Trophoblast cell (in vitro differentiated cells and primary cell): ENCODE measurements at places on chromosomes 3 and 15.

DNA sequence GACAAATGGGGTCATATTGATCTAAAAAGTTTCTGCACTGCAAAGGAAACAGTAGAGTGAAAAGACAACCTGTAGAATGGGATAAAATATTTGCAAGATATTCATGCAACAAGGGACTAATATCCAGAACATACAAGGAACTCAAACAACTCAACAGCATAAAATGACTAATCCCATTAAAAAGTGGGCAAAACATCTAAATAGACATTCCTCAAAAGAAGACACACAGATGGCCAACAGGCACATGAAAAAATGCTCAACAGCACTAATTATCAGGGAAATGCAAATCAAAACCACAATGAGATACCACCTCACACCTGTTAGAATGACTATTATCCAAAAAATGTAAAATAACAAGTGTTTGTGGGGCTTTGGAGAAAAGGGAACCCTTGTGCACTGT lies 8.8 kb downstream of the SLC12A8 start:
- no peak for DNase-seq

DNA sequence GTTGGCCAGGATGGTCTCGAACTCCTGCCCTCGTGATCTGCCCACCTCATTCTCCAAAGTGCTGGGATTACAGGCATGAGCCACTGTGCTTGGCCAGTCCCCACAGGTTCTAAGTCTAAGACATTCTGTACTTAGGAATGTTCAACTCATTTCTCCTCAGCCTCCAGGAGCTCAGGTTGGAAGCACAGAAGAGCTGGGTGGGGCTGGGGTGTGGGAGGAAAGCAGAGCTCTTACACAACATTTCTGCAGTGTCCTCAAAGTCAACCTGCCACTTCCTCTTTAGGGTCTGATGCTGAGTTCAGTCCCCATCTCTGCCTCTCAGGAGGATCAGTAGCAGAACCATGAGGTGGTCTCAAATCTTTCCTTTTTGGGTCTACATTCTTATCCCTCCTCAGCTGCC lies 75.5 kb downstream of the MRPL46 start:
- DNase-seq: no peak

DNA sequence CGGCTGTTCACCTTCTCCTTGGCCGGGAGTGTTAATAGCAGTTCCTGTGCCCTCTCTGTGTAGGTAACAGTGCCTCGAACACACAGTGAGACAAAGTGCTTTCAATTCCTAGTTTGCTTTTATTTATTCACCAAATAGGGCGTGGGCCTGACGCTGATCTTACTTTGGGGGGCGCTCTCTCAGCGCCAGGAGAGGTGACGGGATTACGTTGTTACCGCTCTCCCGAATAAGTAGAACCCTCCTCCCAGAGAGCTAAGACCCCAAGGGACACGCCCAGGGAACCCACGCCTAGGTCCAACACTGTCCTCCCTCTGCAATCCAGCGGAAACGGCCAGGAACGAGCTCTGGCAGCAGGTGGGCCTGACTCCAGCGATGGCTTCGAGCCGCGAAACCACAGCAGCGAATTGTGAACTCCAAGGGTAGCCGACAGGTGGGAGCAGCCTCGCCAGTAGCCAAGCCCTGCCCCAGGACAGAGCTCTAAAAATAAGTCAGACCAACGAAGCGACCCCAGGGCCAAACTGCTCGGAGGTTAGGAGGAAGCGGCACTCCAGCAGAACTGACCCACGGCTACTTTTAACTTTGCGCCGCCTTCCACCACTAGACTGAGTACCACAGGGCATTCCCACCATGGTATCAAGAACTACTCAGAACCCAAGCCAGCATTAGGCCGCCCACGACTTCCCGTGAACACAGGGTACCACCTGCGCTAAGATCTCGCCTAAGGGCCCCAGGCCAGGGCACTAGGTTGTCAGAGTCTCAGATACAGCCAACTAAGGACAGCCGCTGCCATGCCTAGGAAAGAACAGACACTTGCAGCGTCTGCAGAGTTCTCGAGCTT lies 1.6 kb upstream of the SIN3A start:
- peak; percentile 59 for DNase-seq

DNA sequence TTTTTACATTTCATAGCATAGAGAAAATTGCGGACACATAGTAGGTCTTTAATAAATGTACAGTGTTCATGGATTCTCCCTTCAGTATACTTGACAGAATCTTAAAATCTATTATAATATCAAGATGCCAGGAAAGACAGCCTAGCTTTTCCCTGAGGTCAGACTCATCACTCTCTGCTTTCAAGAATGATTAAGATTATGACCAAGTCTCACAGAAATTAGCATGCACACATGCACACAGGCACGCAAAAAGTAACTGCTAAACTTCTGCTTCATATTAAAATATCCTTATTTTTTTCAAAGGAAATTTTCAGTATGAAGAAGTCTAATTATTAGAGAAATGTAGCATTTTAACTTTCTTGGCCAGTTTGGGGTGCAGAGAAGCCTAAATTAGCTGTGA lies 493.8 kb upstream of the NECTIN3 start:
- DNase-seq: no peak

- no peak for DNase-seq
Observed at GRCh38 chr3:157530637-157531300, 27.6 kb upstream of the VEPH1 start.

GRCh38 chr3:190983875-190984274 lies 121.4 kb upstream of the GMNC start:
- DNase-seq: no peak

GRCh38 chr3:69252631-69253030 lies 130.2 kb upstream of the LMOD3 start:
- DNase-seq: no peak

GRCh38 chr15:76058714-76059319 lies 968 bp upstream of the TMEM266 start:
- DNase-seq: peak; percentile 5

GRCh38 chr3:24460974-24461373 lies 33.7 kb downstream of the THRB start:
- no peak for DNase-seq

DNA sequence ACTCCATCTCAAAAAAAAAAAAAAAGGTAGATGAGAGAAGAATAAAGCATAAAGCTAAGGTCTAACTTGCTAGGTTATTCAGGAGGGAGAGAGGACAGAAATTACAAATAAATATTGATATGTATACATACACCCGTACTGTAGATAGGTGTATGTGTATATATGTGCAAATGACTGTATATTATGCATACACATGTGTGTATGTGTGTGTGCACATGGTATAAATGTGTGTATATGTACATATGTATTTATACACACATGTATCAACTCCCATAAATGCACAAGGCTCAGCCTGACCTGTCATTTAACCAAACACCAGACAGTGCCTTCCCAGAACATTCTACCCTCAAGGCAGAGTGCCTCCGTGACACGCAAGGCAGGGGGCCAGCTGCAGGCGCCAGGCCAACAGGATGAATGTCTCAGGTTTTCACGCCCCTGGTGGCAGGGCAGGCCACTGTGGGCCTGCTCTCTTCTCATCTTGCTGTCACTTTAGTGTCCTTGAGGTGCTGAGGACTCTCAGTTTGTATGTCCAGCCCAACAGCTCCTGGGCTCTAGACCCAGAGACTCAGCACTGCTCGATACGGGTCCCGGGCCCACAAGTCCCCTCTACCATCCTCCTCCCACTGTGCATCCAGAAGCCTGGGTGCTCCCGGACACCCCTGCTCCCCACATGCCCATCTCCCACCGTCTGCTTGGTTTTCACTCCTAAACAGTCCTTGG lies 40.4 kb downstream of the TM2D3 start:
- no peak for DNase-seq

DNA sequence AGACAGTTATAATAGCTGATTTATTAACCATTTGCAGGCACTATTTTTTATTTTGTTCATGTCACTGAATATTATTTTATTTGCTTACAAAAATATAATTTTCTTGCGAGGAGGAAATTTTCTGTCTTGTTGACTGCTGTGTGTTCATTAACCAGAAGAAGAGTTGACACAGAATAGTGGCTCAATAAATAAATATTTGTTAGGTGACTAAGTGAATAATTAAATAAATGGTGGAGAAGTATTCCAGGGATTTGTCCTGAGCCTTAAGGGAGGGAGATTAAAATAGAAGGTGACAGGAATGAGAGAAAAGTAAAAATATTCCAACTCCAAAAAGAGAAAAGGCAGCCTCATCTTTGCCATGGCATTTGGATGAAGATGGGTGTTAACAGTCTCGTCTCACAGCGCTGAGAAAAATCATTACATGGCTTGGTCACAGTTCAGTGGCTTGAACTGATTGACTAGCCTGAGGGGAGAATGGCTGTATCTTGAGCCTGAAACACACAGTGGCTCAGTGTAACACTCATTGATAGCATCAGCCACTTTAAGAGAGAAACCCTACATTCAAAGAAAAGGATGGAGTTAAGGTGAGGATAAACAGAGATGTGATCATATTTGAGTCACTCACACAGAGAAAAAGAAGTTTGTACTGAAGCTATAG lies 449.9 kb upstream of the NAALADL2 start:
- peak; percentile 30 for DNase-seq

GRCh38 chr3:8975081-8976020 lies 12.1 kb upstream of the RAD18 start:
- no peak for DNase-seq

- DNase-seq: no peak
Observed at GRCh38 chr3:167148136-167148535, 232.0 kb downstream of the ZBBX start.

DNA sequence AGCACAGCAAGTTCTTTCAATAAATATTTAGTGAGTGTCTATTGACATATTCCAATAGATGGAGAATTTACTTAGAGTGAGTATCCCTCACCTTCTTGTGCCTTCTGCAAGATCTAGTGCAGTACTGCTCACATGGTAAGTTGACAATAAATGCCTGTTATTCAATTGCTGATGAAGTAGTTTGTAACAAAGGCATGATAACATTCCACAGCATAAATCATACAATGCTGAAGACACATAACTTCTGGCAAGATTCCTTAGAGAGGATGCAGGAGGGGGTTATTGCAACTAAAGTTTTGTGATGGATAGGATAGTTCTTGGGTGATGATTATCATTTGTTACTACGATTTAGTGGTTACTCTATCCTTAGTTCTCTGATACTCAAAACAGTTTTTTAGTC lies 112.2 kb upstream of the RBMS3 start:
- DNase-seq: no peak

GRCh38 chr3:27378331-27378730 lies 9.1 kb upstream of the NEK10 start:
- no peak for DNase-seq

DNA sequence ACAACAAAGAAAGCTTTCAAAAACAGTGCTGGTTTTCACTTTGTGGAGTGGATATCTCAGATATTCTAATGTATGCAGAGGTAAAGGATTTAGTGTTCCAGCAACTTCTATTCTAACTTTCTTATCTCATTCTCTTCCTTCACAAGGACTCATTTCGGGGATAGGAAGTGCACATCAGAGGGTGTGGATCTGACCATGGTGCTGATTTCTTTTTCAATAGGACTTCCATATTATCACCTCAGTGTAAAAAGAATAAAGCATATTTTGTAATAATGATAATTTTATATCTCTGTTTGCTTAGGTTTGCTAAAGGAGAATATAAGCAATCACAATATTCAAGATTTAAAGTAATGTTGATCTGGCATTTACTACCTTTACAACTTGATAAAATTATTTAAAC lies 12.5 kb upstream of the CADM2 start:
- no peak for DNase-seq

DNA sequence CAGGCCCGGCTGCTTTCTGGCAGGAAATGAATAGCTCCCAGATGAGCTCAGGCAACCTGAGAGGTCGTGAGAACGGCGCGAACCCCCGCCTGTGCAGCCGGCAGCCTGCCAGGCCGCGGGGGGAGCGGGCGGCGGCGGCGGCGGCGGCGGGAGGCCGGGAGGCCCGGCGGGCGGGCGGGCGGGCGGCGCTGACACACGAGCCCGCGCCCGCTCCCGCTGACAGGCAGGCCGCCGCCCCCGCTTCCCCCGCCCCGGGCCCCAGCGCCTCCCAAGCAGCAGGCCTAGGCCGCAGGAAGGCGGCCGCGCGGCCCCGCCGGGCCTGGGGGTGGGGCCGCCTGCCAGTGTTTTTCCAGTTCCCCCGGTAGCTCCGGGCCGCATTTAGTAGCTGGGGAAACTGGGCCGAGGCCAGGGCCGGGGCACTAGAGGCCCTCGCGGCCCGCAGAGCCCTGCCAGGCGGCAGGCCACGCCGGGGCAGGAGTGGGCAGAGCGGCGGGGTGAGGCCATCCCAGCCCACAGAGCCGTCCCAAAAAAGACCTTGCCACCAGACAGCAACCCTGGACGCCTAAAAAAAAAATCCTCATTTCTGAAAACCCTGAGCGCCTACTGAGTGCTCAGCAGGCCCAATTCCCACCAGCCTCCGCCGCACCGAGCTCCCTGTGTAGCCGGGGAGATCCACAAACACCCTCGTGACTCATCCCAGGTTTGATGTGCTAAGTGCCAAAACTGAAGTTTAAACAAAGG lies 5.6 kb downstream of the HES1 start:
- DNase-seq: peak; percentile 83

- DNase-seq: peak; percentile 37
Observed at GRCh38 chr3:125163739-125164601, 48.6 kb downstream of the SLC12A8 start.

- DNase-seq: no peak
Observed at GRCh38 chr3:98956008-98956407, 54.5 kb upstream of the DCBLD2 start.

DNA sequence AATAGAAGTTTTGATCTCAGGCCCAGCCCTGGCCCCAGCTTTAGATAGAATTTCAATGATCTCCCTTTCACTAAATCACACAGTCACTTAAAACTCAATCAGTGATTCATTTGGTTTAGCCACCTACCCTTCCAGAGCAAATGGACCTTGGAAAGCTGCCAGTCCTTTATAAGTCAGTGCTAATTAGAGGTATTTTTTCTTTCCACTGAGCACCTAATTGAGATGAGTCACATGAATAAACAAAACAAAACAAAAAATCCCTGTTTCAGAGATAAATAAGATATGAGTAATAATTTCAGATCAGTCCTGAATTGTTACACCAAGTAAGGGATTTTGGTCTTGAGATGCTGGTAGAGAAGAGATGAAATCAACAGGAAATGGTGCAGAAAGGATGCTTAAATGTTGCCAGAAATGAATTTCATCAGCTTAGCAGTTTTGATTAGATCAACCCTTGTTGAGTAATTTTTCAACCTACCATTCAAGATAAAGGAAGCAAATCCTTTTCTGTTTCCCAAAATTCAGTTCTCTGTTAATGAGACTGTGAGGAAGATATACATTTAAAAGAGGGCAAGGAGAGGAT lies 352.0 kb upstream of the COL8A1 start:
- DNase-seq: no peak

- no peak for DNase-seq
Observed at GRCh38 chr15:99168601-99169580, 64.0 kb downstream of the SYNM start.

DNA sequence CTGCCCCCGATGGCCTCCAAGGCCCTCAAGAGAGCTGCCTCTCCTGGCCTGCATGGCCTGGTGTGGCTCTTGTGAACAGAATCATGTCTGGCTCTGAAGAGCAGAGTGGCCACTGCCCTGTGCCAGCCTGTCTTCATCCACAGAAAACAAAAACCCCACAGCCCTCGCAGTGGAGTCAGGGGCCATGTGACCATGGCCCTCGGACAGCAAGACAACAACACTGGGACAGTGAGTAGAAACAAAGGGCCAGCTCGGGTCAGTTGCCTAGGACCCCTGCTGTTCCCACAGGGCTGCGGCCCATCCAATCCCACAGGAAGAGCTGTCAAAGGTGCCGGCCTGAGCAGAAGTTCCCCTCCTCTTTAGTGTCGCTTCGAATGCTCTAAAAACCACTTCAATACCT lies 72.5 kb downstream of the UMPS start:
- no peak for DNase-seq
